ENCODE measurements at places on chromosomes 12 and 14. TPM values are rescaled to one million over a fixed set of nuclear protein-coding genes. Genes with fewer than 3 reads are reported as not detected.

ARL6IP4 gene
- 320 TPM for polyA plus RNA-seq

LHX5 gene
- not detected for polyA plus RNA-seq

KRT8 gene
- polyA plus RNA-seq, result 0.28 TPM

GPR132 gene
- polyA plus RNA-seq, result 18.8 TPM

CRACR2A gene
- 9.2 TPM for polyA plus RNA-seq

TTC9 gene
- 0.87 TPM for polyA plus RNA-seq

TMEM119 gene
- 0.15 TPM for polyA plus RNA-seq

FAM181A gene
- polyA plus RNA-seq, result not detected

Data from GM12878 (cell line).